Fibroblast of skin of back (primary cell): ENCODE measurements at places on chromosomes 2 and 18.

DNA sequence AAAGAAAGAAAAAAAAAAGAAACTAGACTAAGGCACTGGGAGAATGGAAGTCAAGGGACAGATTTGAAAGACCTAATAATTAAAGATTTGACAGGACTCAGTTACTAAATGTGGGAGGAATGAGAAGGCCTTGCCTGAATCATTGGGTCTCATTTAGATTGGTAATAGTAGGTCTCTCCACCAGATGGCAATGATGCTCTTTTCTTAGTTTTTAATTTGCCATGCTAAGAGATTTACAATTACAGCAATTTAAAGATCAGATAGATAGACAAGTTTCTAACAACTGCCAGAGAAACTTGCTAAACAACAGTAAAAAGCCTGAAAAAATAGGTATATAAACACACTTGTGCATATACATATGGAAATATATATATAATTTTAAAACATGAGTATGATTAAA lies 153.0 kb downstream of the TMEM247 start:
- DNase-seq, result peak; percentile 72

DNA sequence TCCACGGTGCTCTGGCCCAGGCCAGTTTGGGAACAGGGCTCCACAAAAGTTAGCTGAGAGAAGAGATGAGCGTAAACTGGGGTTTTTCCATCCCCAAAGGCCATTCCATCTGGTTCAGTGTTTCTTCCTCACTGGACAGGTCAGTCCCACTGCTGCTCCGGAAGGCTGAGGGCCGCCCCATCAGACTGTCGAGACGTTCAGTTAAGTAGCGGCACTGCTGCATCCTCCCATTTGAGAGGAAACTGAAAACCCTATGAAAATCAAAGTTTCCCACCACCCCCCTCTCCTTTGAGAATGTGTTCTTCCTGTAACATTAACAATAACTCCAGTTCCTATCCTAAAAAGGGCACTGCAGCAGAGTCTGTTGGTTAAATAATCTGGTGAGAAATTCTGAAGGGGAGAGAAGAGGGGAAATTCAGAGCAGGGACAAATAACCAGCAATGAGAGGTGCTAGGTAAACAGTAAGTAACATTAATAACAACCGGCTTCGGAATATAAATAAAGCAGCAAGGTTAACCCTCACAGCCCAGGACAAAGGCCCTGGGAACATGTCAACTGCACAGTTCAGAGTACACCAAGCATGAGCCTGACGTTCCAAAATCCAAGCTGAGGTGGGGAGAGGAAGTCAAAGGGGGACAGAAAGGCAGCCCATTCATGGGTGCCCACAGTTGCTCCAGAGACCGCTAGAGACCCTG lies 55.4 kb downstream of the UXS1 start:
- DNase-seq, result no peak

DNA sequence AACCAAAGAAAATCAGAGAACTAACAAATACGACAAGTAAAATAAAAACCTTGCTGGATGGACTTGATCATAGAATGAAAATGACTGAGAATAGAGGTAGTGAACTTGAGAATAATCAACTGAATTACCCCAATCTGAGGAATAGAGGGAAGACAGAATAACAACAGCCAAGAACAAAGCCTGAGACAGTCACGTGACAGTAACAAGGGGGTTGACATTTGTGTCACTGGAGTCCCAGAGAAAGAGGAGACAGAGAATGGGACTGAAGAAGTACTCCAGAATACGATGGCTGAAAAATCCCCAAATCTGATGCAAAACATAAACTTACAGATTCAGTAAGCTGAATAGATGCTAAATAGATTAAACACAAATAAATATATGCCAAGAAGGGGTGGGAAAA lies 248.5 kb upstream of the HDAC4 start:
- DNase-seq, result no peak

GRCh38 chr18:61336766-61337165 lies 3.5 kb downstream of the CDH20 start:
- DNase-seq, result no peak

DNA sequence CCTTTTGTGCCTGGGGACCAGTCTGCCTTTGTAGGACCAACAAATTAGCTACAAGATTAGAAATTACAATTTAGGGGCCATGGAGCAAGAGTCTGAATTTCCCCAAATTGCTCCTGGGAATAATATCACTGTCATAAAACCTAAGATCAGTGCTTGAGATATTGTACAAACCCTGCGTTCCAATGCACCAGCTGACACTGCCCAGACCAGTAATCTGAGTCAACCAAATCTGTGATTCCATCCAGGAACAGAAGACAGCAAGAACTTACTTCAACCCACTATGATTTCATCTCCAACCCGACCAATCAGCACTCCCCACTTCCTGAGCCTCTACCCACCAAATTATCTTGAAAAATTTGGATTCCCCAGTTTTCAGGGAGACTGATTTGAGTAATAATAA lies 1305.0 kb upstream of the NRXN1 start:
- no peak for DNase-seq
